ENCODE measurements at places on chromosomes 2 and 18. TPM values are rescaled to one million over a fixed set of nuclear protein-coding genes. Genes with fewer than 3 reads are reported as not detected.
A peak's percentile ranks its signal among the peaks of the same experiment; 100 is the strongest.

DNA sequence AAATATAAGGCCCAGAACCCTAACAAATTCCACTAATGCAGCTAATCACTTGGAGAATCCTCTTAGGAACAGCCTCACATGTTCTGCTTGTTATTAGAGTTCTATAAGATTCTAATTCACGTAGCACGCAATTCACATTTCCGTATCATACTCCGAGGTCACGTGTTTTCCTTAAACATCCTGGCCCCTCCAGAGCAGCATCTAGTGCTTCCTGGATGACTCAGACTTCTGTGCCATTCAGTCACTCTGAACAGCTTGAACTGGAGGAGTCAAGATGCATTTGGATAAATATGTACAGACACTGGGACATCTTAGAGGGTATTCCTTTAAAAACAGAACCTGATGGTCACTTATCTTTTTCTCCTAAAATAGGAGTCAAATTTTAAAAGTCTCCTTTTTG is 156.5 kb downstream of the MYO5B start:
- no peaks in the 10 kb centered on the region for H3K36me3 ChIP-seq
- H3K4me1 ChIP-seq, result no peaks in the 10 kb centered on the region
- H3K27ac ChIP-seq, result no peak overlapping the region
- no peaks in the 10 kb centered on the region for H3K27me3 ChIP-seq

Gene GAREM2
- total RNA-seq, result 0.46 TPM

DNA sequence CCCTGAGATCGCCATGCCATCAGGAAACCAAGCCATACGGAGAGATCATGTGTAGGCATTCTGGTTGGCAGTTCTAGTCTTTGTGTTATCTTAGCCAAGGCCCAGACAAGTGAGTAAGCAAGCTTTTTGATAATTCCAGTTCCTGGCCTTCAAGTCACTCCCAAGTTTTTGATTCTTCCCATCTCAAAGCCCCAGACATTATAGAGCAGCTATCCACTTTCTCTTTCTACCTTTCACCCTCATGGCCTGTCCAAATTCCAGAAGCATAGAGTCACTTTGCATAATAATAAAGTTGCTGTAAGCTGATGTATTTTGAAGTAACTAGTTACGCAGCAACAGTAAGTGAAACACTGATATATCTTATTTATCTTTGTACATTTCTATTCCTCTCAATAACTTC is 26.8 kb upstream of the IL1RL1 start:
- H3K4me3 ChIP-seq, result no peak overlapping the region
- no peaks in the 10 kb centered on the region for H3K4me1 ChIP-seq
- no peak for DNase-seq
- H3K36me3 ChIP-seq, result no peaks in the 10 kb centered on the region

GRCh38 chr2:134120733-134121630 is 132.9 kb upstream of the MGAT5 start:
- no peaks in the 10 kb centered on the region for H3K27me3 ChIP-seq
- peaks cover 12% of the 10 kb centered on the region for H3K4me1 ChIP-seq
- peak overlapping the region; percentile 83 for H3K4me3 ChIP-seq

DNA sequence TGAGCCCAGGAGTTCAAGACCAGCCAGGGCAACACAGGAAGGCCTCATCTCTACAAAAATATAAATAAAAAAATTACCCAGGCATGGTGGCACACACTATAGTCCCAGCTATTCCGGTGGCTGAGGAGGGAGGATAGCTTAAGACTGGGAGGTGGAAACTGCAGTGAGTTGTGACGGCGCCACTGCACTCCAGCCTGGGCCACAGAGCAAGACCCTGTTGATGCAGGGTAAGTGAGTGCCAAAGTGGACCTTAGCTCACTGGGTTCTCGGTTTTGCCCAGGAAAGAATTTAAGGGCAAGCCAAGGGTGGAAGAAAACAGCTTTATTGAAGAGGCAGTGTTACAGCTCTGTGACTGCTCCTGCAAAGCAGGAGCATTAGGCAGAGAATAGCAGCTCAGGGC is 6.9 kb upstream of the ERICH2 start:
- H3K27ac ChIP-seq, result no peak overlapping the region
- H3K36me3 ChIP-seq, result no peaks in the 10 kb centered on the region
- H3K4me1 ChIP-seq, result no peaks in the 10 kb centered on the region
- H3K27me3 ChIP-seq, result no peaks in the 10 kb centered on the region

DNA sequence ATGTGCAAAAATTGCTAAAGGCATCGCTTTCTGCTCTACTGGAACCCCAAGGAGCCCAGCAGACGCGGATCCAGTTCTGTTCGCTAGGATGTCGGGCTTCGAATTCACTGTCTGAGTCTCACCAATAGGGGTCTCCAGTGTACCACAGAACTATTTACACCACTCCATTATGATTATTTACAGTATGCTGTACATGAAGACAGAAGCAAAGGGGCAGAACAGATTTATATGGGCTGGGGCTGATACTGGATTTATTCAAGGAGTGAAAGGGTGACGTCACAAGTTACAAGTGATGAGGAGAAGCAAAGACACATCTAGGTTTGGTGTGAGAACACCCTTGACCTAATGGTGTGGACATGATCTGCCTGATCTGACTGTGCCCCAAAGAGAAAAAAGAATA is 185.3 kb upstream of the ATP5MC3 start:
- no peak for DNase-seq
- no peaks in the 10 kb centered on the region for H3K4me1 ChIP-seq
- H3K27ac ChIP-seq, result no peak overlapping the region

Gene SLC25A52
- not detected for total RNA-seq

Gene ARMC9
- total RNA-seq, result 6.0 TPM

Measured in gastrocnemius medialis (tissue), 4 donors.